ENCODE measurements at places on chromosomes 3 and 15.

- DNase-seq, result no peak
Observed at GRCh38 chr3:194714564-194714963, 28.9 kb downstream of the FAM43A start.

GRCh38 chr3:119311081-119311925 lies 17.1 kb downstream of the ARHGAP31 start:
- no peak for DNase-seq

- DNase-seq, result no peak
Observed at GRCh38 chr3:144364737-144365136, 393.1 kb downstream of the DIPK2A start.

GRCh38 chr3:158103887-158104327 lies 2.3 kb downstream of the SHOX2 start:
- no peak for DNase-seq

GRCh38 chr3:69020424-69020823 lies 6.9 kb upstream of the EOGT start:
- no peak for DNase-seq

- no peak for DNase-seq
Observed at GRCh38 chr3:70992562-70993204, 590.8 kb downstream of the FOXP1 start.

DNA sequence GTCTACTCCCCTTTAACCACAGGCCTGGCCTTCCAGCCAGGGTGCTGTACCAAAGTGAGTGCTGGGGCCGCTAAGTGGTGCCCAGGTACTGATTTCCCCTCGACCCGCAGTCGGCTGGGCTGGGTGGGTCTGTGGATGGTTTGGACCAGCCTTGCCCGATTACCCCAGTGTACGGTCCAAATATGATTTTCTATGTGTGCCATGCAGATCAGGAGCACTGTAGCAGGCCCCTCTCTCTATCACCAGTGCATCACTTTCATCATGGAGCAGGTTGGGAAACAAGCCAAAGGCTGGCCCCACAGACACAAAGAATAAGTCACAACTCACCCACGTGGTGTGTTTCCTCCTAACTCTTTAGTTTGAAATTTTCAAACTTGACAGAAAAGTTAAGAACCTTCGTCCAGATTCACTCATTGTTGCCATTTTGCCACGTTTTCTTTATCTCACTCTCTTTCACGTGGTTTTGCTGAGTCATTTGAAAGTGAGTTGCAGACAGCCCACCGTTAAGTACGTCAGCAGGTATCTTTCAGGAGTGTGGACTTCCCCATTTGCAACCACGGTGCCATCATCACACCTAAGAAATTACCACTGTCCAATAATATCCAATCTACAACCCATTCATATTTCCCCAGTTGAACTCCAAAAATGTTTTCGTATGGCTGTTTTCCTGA lies 37.0 kb downstream of the ZNF710 start:
- no peak for DNase-seq

GRCh38 chr3:182711853-182712252 lies 81.5 kb upstream of the ATP11B start:
- no peak for DNase-seq

- no peak for DNase-seq
Observed at GRCh38 chr3:71360180-71360579, 223.3 kb downstream of the FOXP1 start.

- no peak for DNase-seq
Observed at GRCh38 chr3:196079682-196080081, 2.2 kb downstream of the TFRC start.

DNA sequence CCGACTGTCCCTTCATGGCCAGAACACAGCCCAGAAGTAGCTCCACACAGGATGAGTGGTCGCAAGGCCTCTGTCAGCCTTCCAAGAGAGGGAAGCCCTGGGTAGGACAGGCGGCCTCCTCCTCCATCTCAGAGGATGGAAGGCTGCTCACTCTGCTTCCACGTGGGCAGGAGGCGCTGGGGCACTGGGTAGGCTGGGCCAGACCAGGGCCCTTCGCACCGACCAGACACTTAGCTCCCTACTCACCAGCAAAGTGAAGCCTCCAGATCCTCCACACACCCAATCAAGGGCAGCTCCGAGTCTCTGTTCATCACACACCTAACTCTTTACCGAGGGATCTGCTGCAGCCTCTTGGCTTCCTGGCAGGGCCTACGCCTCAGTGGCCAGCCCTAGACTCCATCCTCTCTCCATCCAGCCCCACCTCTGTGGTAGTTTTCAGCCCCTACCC lies 24.3 kb upstream of the PLXNA1 start:
- no peak for DNase-seq

DNA sequence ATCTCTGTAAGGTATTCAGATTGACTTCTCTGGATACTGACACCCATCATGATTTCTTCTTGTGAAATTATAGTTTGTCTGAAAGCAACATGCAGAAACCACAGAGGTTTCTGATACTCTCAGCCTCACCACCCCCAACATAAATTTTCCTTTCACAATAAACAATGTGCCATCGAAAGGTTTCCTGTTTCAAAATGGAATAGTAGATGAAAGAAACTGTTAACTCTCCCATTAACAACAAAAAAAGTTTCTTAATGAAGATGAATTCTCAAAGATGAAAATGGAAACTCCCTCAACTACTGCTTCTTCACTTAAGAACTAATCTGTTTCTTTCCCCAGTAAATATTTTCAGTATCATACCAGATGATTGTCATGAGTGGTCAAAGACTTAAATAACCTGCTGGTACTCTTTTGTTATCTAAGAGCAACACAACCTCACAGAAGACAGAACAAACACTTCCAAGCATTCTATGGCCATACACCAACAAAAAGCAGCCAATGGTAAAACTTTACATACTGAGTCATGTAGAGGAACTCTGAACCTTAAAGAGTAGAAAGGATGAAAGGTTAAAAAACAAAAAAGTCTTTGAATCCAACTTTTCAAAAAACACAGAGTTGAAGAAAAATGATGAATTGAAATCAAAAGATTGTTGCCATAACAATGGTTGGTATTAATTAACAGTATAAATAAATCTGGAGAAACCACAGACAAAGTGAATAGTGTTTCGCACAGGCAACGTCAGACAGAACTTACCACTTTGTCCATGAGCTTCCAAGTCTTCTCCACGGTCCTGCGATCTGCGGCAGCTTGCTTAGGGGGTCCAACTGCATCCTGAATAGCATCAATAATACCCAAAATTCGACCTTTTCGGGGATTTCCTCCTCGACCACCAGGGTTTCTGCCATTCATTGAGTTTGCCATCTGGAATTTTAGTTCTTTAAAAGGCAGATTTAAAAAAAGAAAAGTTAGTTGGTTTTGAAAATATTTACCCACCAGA lies 1.9 kb downstream of the CBLB start:
- no peak for DNase-seq

DNA sequence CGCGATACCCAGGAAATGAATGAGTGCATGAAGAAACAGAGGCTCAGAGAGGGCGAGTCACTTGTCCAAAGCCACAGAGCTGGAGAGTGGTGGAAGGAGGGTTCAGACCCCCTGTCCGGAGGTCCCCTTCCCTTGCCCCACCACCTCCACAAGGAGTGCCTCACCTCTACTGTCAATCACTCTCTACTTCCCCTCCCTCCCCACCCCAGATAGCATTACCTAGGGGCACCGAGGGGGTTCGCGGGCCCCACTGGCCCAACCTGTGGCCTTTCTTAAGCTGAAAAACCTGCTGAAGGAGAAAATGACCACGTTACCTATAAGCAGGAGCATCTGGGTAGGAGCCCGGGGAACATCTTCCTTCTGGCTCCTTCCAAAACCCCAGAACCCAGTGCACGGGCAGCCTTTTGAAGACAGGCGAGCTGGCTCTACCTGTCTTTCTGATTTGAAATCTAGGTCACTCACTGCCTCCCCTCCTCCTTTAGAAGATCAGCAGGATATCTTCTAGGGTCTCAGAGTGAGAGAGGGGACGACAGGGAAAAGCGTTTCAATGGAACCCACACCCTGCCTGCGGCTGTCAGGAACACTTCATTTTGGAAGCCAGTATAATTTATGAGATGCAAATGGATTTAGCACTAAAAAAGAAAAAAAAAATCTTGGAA lies 89.9 kb upstream of the MEF2A start:
- DNase-seq, result no peak

GRCh38 chr3:135197856-135198255 lies 402.8 kb downstream of the EPHB1 start:
- DNase-seq, result no peak

DNA sequence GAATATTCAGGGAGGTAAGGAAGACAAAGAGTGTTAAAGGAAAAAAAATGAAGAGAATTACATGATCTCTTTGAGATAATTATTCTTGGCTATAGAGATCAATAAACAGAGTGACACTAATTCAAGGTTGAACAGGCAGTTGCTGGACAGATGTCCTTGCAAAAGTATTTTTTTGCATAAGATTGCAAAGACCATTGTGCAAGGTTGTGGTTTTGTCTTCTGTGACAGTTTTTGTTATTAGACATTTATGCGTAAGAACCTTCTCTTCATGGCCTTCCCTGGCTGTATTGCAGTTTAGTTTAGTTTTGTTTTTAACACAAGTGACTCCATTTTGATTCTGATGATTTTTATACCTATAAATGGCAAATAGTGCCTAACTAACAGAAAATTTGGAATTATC lies 682.8 kb upstream of the ARPP21 start:
- no peak for DNase-seq

GRCh38 chr3:47362701-47363100 lies 18.1 kb upstream of the PTPN23 start:
- DNase-seq, result no peak

DNA sequence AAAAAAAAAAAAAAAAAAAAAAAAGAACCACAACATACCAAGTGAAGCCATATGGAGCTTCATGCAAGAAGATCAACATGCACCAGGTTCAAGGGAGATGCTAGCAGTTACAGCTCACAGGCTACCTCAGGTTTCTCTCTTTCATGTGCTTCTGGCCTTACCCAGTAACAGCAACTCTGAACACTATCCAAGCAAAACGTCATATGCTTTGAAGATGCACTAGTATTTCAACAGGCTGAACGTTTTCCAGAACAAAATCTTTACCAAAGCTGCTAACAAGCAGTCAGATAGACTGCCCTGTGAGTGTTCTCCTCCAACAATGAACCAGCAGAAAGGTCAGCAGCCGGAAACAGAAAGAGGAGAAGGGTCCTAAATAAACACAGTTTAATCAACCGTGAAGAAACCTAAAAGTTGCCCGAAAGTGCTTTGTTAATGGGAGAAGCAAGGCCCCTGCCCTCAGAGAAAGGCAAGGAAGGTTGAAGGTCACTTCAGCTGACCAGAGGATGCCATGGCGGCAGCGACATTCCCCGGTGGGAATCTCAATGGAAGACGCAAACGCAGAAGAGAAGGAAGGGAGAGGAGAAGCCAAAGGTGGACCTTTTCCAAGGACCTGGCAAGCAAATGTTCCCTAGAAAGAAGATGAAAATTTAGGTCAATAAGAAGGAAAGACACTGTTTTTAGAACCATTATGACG lies 80.1 kb downstream of the CCNL1 start:
- no peak for DNase-seq

DNA sequence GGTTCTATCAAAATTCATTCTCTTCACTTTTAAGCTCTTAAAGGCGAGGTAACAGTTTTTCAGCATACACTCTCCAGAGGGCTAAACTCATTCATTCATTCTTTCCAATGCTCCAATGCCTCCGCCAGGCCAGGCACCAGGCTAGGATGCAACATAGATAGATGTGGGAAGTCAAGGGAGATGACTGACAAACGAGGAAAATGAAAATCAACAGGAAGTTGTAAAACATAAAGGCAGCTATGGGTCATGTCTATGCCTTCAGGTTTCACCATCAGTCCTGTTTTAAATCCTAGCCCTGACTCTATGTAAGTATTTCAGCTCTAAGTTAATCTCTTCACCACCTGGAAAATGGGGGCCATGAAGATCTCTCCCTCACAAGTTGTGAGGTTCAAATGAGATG lies 797.9 kb downstream of the FHIT start:
- no peak for DNase-seq

DNA sequence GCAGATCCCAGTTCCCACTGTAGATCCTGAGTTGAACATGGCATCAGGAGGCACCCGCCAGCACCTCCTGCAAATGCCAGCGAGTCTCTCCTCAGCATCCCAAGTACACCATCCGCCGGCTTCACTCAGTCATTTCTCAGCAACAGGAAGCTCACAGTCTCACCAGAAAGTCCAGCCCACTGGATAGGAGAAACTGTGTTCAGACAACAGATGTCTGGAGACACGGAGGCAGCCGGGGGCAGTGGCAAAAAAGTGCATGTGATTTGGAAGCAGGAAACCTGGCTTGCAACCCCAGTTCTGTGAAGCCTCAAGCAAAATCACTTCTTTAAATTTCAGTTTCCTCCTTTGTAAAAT lies 68.7 kb downstream of the SRGAP3 start:
- DNase-seq, result no peak

DNA sequence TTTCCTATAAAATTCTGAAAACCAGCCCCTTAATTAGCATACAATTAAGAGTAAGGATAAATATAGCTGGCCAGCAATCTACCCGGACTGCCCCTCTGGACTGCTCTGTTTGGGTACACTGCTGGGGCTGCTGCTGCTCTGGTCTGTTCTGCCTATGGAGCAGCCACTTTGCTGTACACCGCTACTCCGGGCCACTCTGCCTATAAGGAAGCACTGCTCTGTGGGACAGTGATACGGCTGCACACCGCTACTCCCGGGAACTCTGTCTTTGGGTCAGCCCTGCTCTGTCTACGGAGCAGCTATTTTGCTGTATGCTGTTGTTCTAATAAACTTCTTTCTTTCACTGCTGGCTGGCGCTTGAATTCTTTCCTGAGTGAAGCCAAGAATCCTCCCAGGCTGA lies 316.5 kb upstream of the PLSCR5 start:
- DNase-seq, result no peak

DNA sequence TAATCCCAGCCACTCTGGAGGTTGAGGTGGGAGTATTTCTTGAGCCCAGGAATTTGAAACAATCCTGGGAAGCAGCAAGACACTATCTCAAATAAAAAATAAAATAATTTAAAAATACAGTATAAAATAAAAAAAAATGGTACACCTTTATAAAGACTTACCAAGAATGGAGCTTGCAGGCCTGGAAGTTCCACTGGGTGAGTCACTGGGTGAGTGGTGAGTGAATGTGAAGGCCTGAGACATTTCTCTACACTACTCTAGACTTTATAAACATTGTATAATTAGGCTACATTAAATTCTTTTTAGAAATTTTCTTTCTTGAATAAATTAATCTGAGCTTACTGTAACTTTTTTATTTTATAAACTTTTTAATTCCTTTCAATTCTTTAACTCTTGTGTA lies 609.1 kb upstream of the BCHE start:
- no peak for DNase-seq

DNA sequence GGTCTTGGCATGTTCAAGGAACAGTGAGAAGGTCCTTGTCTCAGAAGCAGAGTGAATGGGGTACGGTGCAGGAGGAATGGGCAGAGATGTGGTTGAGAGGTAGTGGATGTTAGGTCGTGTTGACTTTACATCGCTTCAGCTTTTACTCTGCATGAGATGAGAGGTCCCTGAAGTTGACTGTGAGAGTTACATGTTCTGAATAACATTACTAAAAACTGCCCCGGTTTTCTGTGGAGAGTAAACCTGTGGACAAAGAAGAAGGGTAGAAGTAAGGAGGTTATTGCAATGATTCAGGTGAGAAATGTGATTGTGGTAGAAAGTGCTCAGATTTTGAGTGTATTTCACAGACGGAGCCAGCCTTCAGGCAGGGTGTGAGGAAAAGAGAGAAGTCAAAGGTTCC lies 105.6 kb downstream of the ARNT2 start:
- DNase-seq, result no peak

Data from NCI-H446 treated with DMSO at 0.1 percent for 48 hours (cell line).